ENCODE measurements at places on chromosomes 11 and 22. TPM values are rescaled to one million over a fixed set of nuclear protein-coding genes. Genes with fewer than 3 reads are reported as not detected.

KRTAP5-2 gene
- total RNA-seq: not detected

CDCA5 gene
- 8.4 TPM for total RNA-seq

GRCh38 chr11:34564807-34565241, 51.2 kb upstream of the ELF5 start:
- DNase-seq: no peak

MEI1 gene
- total RNA-seq: not detected

- peak; percentile 63 for DNase-seq
Measured at GRCh38 chr11:73242251-73243092, 24.4 kb downstream of the P2RY2 start.

- DNase-seq: no peak
Measured at GRCh38 chr11:129368889-129369672, 6.6 kb upstream of the BARX2 start.

- no peak for DNase-seq
Measured at GRCh38 chr11:64654958-64655541, 64.0 kb downstream of the SLC22A12 start.

Data from mammary epithelial cell (primary cell).